Vagina (tissue), 2 donors: ENCODE measurements at places on chromosomes 2 and 18.

DNA sequence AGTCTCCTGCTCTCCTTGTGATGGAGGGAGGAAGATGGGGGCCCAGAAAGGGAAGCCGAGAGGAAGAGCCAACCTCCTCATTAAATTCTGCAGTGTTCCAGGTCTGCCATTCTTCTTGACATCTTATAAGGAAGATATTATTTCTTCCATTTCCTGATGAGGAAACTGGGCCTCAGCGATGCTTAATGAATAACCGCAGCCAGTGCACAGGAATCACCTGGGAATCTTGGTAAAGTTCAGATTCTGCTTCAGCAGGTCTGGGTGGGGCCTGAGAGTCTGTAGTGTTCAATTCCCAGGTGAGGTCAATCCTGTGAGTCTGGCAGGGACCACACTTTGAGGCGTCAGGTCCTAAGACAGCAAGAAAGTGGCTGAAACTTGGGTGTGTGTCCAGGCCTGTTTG, 17.3 kb downstream of the PCARE start:
- no peak for DNase-seq

- DNase-seq, result no peak
These were observed 268.7 kb upstream of the SETBP1 start for GRCh38 chr18:44411976-44412375.

DNA sequence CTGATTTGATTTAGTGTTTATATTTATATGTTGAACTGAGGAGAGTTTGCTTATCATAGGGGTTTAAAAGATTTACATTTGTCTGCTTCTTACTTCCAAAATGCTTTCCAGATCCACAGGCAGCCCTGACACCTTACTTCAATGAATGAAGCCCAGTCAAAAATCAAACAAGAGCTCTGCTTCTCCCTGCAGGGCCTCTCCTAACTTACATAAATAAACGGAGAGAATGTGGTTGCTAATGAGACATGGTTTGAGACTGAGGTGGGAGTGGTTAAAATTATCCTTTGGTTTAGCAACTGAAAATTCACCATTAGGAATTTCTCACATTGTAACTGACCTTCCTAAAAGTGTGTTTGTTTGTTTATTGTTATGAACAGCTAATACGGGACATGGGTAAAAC, 612.3 kb upstream of the FANCL start:
- no peak for DNase-seq

- DNase-seq, result no peak
These were observed 109.0 kb upstream of the CBLN2 start for GRCh38 chr18:72652990-72653593.

GRCh38 chr2:15073664-15074063, 441.1 kb downstream of the LRATD1 start:
- DNase-seq, result no peak

DNA sequence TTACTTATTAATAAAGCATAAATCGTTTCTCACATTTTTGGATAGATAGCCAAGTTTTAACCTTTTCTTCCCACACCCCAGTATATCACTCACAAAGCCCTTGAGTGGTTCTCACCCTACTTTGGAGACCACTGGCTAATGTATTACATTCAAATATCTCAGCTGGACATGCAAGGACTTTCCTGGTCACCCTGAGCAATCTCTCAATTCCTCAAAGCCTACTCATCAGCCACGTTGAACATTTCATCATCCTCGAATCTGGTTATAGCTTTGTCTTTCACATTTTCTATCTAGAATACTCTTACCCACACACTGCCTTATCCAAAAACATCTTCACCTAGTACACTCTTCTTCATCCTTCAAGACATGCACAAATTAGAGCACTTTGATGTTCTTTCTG, 71.1 kb upstream of the MAPRE2 start:
- DNase-seq, result no peak
